CD4-positive, alpha-beta T cell treated with Interleukin-6 at 100 ng/mL for 8 hours (primary cell): ENCODE measurements at places on chromosomes 3 and 15.

DNA sequence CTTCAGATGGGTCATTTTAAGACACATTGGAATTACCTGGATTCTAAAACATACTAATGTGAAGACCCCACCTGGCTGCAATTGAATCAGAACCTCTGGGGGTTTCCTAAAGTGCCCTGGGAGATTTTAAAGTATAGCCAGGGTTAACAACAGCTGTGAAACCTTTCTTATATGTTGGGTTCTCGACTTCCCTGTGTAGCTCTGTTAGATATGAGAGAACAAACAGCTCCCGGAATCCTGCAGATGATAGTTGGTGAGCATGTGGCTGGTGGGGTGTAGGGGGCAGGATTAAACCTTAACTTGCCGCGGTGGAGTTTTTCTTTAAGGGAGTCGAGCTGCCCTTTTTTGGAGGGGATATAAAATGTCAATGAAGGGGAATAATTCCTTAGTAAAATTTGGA lies 12.1 kb downstream of the PLCL2 start:
- no peak for DNase-seq

DNA sequence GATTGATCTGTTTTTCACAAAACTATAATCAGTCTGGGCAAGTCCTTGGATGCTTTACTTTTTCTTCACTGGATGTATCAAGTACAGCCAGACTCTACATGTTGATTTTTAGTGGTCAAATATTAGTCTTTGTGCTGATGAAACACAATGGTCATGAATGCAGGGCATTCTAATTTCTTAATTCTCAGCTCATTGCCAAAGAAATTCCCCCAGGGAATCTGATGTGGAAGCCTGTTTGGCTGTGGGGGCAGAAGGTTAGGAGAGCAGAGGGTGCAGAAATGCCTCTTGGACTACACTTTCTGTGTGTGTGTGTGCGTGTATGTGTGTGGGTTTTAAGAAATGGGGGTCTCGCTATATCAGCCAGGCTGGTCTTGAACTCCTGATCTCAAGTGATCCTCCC lies 48.7 kb upstream of the HACD2 start:
- no peak for DNase-seq

GRCh38 chr15:94250801-94251200 lies 19.4 kb downstream of the MCTP2 start:
- DNase-seq = no peak

DNA sequence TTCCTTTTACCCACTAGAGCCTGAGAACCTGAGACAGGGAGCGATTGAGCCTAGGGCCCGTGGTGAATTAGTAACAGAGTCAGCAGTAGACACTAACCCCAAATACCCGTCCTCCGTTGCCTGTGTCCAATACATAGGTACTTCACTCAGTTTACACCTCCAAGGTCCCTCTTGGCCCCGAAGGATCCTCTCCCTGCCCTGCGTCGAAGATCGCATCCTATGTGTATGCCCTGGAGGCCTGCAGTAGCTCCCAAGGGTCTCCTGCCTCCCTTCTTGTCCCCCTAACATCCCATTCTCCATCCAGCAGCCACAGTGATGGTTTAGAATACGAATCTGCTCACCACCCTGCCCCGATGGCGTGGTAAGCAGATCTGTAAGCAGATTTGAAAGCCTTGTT lies 67.0 kb downstream of the ISG20 start:
- DNase-seq = no peak

GRCh38 chr3:46660543-46661523 lies 32.6 kb downstream of the ALS2CL start:
- DNase-seq = no peak
